Dermis blood vessel endothelial cell (primary cell): ENCODE measurements at places on chromosomes 4 and X. TPM values are rescaled to one million over a fixed set of nuclear protein-coding genes. Genes with fewer than 3 reads are reported as not detected.

DNA sequence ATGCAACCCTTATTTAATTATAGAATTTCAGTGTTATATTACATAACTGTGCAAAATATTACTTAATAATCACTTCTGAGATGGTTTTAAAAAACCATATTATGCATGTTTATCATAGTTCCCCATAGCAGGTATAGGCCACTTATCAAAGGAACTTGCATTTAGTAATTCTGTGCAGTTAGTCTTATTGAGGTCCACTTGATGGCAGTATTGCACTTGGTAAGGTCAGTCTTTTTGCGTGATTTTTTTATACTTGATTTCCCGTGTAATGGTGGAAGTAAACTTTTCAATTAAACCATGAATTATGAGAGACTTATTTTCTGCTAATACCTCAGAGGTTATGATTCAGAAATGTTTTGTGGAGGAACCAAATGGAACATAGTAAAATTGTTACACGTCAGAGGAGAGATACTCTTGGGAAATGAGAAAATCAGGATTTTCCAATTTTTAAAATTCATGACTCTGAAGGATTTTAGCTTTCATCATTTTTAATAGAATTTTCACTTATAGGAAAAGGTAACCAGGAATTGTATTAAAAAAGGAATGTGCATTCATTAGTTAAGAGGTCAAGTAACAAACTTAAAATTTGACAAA, 230.0 kb downstream of the CCSER1 start:
- DNase-seq = peak; percentile 73

DNA sequence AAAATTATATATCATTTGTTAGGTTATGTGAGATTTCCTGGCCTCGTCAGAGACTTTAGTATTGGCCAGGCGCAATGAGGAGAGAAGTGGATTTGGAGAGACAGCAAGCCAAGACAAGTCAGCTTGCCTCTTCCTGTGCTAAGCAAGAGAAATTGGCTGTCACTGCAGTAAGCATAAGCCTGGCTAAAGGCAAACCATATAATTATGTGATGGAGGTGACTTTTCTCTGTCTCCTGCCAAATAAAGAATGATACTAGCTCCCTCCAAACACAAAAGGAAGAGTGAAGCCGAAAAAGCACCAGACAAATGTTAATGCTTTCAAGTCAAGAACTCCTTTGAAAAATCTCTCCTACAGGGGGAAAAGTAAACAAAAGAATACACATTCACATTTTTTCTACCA, 2246.0 kb downstream of the ARAP2 start:
- no peak for DNase-seq

GRCh38 chrX:45372151-45372550, 171.5 kb upstream of the DIPK2B start:
- DNase-seq = no peak

DNA sequence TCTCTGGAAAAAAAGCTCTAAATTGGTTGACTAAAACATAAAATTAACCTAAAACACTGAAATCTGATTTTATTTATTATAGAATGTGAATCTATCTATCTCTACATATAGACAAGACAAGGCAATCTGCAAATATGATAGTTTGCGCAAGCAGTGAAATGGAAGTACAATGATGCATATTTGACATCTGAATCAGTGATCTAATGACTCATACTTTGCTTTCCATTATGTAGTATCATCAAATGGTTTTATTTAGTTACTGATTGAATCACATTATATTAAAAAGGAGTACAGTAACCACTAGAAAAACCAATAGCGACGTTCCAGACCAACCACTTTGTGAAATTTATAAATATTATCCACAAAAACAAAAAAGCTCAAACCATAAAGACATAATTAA, 1969.3 kb downstream of the PCDH7 start:
- no peak for DNase-seq

DNA sequence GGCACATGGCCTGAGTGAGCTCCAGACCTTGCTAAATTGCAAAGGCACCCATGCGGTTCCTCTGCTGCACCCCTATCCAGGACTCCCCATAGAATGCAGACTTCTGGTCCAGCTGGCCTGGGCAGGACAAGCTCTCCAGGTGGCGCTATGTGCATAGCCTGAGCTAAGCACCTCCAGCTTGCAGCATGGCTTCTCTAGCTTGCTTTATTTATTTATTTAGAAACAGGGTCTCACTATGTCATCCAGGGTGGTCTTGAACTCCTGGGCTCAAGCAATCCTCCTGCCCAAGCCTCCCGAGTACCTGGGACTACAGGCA, 5.5 kb upstream of the WFS1 start:
- DNase-seq = peak; percentile 87

DNA sequence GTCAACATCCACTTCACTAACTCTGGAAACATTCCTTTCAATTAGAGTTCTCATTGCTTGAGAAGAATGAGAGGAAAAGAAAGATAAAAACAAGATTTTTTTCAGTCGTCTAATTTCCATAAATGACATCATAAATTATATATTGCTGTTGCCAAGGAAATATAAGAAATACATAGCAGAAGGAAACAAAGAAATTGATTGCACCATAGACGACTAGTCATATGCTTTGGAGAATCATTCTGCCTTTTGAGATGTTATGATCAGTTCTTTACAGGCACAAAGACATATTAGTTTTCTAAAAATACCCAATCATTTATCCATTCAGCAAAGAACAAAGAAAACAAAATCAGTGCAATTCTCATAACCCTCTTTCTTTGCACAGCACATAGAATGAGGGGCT, 672 bp upstream of the C1QTNF7 start:
- no peak for DNase-seq

DNA sequence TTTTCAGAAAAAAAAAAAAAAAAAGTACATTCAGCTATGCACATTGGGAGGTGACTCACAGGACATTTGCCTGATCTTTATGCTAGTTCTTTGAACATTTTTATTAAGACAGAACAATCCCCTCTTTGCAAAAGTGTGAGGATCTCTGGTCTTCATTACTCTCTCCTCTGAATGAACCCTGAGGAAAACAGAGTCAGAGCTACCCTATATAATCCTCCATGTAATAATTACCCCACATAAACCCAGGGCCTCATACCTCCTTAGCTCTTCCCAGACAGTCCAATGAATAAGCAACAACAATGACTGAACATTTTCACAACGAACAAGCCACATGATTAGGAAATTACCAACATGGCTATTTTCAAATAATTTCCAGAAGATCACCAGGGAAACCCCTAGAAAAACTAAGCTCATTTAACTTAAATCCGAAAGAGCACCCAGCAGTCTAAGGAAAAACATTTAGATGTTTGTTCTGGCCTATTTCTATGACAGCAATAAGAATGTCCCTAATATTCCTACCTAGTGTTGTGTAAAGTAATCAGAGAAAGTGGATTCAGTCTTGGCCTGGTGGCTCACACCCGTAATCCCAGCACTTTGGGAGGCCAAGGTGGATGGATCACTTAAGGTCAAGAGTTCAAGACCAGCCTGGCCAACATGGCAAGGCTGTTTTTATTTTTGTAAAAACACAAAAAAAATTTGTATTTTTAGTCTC, 37.8 kb downstream of the TBC1D9 start:
- DNase-seq = peak; percentile 68

- peak; percentile 30 for DNase-seq
These were observed 1995.9 kb downstream of the C4orf33 start for GRCh38 chr4:131091896-131092295.

- no peak for DNase-seq
These were observed 523.8 kb upstream of the CPEB2 start for GRCh38 chr4:14478504-14478903.

DNA sequence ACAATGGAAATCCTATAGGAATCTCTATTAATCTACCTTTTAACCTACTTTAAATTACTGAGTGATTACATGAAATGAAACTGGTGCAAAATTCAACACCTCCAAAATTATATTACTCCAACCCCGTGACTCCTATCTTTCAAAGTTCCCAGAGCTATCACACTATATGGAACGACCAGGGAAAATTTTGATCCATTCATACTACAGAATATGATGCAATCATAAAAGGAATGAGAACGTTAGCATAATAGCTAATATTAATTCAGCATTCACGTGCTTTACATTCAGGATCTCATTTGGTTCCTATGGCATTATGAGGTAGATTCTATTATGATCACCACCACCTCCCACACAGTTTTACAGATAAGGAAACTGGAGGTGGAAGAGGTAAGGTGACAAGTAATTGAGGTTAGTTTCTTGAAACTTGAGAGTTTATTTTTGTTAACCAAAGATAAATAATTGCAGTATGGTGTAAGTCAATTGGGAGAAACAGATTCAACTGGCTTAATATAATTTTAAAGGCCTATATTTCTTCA, 29.4 kb upstream of the INTS6L start:
- no peak for DNase-seq

- no peak for DNase-seq
These were observed 1742.8 kb downstream of the PCDH7 start for GRCh38 chr4:32462944-32463343.

DNA sequence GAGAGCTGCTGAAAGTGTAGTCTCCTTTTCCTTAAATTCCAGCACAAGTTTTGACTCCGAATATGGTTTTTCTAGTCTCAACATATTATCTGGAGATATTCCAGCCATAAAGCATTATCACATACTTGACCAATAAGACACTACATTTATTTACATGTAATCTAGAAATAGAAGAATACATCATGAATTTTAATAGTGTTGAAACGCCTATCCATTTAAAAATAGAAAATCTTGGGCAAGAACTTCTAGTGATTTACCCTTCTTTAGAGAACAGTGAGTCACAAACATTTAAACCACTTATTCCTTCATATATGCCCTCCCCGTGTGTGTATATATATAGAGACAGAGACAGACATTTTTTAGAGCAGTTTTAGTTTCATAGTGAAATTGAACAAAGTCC, 161.5 kb downstream of the SOWAHB start:
- no peak for DNase-seq

DNA sequence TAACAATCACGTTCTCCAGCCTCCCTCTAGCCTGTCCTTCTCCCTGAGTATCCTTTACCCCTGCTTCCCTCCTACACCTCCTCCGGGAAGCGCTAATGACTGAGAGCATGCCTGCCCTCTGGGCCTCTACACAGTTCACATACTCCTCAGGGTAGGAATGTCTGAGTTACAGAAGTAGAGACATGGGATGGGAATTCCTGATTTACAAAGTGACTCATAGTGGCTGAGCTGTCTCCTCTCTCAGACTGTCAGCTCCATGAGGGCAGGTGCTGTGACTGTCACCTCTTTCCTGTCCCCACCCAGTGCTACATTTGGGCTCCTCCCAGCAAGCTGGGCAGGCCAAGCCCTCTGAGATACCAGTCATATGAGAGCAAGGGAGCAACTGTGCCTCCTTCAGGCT, 2.6 kb downstream of the LAS1L start:
- DNase-seq = no peak

- DNase-seq = no peak
These were observed 1229.5 kb upstream of the AGA start for GRCh38 chr4:178671766-178672165.

CSAG3 gene
- total RNA-seq = not detected in 2 replicates

CFAP97 gene
- 26.2 and 41.8 TPM in 2 replicates for total RNA-seq

ARMCX4 gene
- 5.1 and 6.9 TPM in 2 replicates for total RNA-seq

ASB9 gene
- total RNA-seq = 5.3 and 12.1 TPM in 2 replicates
